ENCODE measurements at places on chromosomes 2 and 18.

- DNase-seq = no peak
Observed at GRCh38 chr2:43465234-43465633, 130.6 kb downstream of the THADA start.

DNA sequence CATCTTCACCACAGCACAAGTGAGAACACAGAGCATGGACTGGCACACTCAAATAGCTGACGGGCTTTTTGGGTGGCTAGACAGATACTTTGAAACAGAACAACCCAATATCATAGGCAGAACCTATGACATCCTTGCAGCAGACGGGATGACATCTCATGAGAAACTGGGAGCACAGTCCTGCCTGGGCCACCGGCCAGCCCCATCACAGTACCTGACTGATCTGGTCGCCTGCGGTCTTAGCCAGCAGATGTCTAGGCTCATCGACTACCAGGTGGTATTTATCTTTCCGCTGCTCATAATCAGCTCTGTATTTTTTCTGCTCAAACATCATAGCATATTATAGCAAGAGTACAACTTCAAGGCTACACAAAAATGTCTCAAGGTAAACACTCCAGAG lies 124.3 kb downstream of the RIF1 start:
- DNase-seq = no peak

DNA sequence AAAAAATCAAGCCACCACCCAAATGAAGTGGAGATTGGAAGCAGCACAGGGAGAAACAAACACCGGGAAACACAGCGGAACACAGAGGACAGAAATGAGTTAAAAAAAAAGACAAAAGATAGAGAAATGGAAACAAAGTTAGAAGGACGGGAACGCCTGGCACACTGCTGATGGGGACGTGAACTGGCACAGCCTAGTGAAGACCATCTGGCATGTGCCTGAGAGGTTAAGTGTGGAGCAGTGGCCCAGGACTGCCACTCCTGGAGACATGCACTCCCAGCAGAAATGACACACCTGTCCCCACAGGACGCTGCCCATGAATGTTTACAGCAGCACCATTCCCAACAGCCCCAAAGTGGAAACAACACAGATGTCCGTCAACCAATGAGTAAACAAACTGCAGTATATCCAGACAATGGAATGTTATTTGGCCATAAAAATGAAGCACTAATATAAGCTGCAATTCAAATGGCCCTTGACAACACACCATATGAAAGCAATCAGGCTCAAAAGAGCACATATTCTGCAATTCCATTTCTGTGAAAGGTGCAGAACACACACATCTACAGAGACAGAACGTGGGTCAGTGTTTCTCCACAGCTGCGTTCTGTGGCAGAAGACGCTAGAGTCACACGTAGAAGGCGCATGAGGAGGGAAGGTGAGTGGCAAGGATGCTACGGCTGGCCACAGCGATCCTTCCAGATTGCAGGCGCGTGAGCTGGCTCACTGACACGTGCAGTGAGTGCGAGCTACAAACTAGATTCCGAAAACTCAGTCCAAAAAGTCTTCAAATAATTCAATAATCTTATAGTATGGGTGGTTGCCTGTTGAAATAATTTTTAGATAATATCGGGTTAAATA lies 24.6 kb downstream of the THAP4 start:
- peak; percentile 59 for DNase-seq

DNA sequence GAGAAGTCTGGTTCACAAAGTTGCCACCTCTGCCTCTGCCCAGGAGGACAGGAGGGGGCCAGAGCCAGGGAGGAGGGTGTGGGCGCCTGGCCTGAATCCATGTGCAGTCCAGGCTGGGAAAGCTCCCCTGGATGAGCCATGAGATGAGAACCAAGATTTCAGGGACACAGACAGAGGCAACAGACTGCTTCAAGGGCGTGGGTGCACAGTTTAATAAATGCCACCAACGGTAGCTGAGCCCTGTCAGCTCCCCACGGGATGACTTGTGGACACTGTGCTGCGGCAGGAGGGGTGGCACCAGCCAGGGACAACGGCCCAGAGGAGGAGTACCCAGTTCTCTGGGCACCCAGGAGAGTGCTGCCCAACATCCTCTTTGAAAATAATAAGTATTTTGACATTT lies 15.2 kb downstream of the CAPG start:
- no peak for DNase-seq

- no peak for DNase-seq
Observed at GRCh38 chr2:216660496-216660895, 27.3 kb downstream of the IGFBP2 start.
